NCI-H1105 (cell line): ENCODE measurements at places on chromosomes 4 and X.

DNA sequence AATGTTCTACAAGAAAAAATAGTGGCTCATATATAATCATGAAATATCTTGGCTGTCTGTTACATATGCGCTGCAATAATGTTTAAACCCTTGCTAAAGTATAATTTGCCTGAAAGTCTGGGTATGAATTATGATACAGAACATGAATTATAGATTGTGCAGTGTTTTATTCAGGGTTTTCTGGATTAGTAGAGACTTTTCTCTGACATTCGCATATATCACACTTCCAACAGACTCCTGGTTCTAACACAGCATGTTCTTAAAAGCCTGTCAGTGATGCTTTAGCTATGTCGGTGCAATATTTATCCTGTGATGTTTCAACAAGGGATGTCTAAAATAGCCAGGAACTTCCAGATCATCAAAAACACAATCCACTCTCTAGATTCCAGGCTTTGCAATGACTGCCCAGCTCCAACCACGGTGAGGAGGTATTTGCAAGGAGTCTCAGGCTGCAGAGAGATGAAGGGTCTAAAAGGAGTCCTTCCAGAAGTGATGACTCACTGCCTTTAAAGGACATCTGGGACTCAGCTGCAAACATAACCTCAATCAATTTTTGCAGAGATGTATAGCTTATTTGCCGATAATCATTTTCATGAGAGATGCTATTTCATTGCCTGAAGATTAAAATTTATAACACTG is 69.4 kb downstream of the RWDD4 start:
- no peak for DNase-seq

GRCh38 chrX:69031971-69032391 is 133.3 kb downstream of the PJA1 start:
- no peak for DNase-seq

DNA sequence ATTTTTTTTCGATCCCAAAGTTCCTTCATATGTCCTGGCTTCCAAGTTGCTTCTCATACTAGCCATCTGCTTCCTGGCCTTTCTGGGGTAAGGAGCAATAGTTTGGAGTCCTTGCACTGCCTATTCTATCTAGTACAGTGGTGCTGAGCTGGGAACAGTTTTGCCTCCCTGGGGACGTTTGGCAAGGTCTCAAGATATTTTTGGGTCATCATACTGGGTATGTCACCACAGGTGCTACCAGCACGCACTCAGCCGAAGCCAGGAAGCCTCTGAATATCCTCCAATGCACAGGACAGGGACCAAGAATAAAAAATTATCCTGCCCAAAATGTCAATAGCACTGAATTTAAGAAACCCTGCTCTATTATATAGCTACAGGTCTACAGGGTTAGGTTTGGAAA is 35.4 kb upstream of the TMSB15B start:
- DNase-seq: no peak

- peak; percentile 20 for DNase-seq
These were observed 2.2 kb downstream of the SORCS2 start for GRCh38 chr4:7194251-7195140.

DNA sequence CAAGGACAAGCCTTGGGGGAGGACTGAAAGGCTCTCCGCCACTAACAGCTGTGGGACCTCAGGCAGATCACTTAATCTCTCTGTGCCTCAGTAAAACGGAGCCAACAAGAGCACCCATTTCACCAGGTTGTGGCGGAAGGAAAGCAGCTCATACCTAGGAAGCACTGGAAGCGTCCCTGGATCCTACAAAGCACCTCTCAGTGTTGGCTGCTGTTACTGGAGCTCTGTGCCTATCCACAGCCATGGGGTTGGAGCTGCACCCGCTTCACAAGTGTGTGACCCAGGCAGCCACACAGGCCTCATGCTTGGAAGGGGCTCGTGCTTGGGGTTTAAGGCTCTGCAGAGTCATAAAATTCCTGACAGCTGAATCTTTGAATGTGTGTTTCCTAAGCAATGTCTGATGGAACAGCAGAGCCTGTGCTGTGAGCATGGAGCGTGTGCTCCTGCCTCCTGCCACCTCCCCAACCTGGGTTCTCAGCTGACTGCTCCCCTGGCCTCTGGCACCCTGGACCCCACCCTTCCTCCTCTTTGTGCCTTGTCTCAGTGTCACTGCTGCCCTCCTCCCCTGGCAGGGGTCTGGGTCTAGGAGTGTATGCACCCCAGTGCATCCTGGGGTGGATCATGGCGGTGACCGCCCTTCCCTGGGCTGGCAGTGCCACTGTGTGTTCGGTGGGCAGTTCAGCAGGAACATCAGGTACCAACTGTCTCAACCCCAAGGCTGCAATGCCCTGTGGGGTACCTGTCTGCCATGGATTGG is 14.4 kb upstream of the MAN2B2 start:
- DNase-seq: no peak

DNA sequence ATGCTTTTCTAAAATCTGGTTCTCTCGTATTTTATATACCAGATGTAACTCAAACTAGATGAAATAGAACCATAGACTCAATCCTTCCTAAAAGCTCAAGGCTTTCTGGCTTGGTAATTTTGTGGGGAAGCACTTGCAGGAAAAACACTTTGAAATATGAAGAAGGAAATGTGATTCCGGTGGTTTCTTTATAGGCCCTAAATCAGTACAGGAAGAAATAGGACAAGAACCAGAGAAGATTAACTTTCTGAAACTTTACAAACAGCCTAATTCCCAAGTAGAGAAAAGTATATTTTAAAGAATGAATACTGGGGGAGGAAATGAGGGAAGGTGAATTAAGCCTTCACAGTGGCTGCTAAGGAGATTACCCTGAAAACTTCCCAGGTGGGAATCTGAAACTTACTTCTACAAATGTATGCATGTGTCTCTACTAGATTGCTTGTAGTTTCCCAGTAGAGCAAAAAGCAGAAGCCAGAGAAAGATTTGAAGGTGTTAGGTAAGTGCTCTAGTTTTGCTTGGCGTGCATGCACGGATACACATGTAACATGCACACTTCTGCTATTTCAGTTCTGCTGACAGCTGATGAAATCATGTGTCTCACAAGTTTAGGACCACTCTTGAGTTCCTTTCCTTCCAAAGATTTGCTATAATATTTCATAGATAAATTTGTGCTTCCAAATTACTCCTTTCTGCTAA is 92.1 kb downstream of the AFF1 start:
- DNase-seq: no peak

GRCh38 chrX:17824980-17825379 is 36.1 kb downstream of the RAI2 start:
- DNase-seq: no peak

GRCh38 chrX:85375333-85375738 is 4.1 kb downstream of the POF1B start:
- no peak for DNase-seq

DNA sequence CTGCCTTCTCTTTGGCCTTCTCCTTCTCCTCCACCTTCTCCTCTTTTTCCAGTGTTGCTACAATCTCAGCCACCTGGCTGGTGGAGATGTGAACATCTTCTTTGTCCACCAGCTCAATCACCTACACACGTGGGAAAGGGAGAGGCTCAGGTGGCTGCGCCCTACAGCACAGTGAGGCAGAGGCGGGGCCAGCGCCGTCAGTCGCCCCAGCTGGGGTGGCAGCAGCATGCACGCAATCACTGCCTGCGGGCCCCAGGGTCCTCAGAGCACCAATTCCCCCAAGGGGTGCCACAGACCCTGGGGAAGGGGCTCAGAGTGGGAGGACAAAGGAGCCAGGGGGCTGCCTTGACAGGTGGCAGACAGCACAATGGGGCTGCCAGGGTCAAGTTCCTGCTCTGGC is 21.4 kb downstream of the FGFR3 start:
- DNase-seq: no peak

DNA sequence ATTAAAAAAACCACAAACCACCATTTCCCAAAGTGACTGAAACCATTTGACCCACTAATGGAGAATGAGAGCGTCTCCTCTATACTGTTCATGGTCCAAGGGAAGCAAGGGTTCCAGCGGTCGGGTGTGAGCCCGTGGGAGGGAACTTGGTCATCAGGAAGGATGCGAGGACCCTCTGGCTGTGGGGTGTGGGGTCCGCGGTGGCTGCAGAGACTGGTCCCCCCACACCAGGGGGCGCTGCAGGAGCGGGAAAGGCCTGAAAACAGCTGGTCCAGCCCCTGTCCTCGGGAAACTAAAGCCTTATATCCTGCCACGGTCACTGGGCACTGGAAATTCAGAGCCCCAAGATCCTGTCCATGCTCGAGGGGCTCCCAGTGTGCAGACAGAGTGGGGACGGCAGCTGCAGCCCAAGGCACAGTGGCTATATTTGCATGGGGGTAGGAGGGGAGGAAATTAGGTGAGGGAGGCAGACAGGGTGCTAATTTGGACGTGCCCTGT is 4.3 kb downstream of the BLOC1S4 start:
- peak; percentile 22 for DNase-seq

DNA sequence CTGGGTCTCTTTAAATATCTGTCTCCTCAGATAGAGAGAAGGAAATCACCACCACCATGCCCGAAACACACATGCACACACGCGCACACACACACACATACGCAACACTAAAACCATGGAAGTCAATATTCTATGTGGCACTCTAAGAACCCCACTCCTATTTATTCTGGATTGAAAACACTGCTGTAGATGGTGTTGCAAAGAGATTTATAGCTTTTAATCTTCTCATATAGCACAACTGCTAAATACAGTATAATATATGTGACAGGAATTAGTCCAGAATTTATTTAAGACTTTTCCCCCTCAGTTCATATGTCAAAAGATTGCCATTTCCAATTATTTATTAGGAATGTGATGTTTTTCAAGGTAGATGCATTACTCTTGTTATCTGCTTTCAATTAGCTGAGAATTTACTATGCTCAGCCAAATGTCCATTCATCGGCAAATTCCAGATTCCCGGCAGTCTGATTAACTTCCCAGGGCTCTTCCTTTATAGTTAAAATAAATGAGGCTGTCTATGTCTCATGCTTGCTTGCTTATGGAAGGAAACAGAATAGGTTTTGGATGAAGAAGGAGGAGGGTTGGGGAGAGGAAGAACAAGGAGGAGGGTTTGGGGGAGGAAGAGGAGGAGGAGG is 115.4 kb upstream of the NDP start:
- DNase-seq: no peak

DNA sequence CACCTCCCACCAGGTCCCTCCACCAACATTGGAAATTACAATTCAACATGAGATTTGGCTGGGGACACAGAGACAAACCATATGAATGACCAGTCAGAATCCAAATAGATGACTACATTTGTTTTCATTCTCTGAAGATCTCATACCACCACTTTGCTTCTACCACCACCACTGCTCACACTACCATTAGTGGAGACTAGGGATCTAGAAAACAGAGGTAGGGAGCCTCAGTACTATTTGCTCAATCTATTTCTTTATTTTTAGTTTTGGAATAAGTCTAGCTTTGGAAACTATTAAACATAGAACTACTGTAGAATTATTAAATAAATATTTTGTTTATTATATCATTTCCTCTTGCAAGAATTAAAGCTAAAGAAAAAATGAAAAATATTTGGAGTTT is 727.9 kb downstream of the CCSER1 start:
- DNase-seq: no peak

- no peak for DNase-seq
These were observed 74.9 kb downstream of the METTL14 start for GRCh38 chr4:118760092-118760491.

- DNase-seq: no peak
These were observed 23.9 kb upstream of the CXCL13 start for GRCh38 chr4:77581724-77582123.

GRCh38 chr4:118787844-118788380 is 48.0 kb downstream of the SEC24D start:
- no peak for DNase-seq

- no peak for DNase-seq
These were observed 38.8 kb upstream of the IGFBP7 start for GRCh38 chr4:57148831-57149505.

- no peak for DNase-seq
These were observed 68.9 kb upstream of the BMP2K start for GRCh38 chr4:78707268-78707667.

- no peak for DNase-seq
These were observed 29.3 kb upstream of the HGFAC start for GRCh38 chr4:3412257-3413020.

GRCh38 chrX:154751203-154751668 is 359 bp upstream of the GAB3 start:
- DNase-seq: no peak

DNA sequence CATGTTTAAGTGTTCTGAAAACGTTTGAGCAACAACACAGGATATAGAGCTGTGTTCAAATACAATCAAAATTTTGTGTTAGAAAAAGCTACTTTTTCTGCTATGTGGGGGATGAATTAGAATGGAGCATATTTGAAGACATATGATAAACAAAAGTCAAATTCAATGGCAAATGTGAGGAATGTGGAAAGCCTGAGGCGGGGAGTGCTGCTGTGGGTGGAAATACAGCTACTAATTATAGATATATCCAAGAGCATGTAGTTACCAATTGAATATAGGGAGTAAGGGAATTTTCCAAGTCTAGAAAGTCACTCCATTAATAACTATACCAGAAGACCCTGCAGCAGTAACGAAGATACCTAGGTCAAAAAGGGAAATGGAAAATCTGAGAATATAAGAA is 2370.4 kb upstream of the TENM3 start:
- no peak for DNase-seq

DNA sequence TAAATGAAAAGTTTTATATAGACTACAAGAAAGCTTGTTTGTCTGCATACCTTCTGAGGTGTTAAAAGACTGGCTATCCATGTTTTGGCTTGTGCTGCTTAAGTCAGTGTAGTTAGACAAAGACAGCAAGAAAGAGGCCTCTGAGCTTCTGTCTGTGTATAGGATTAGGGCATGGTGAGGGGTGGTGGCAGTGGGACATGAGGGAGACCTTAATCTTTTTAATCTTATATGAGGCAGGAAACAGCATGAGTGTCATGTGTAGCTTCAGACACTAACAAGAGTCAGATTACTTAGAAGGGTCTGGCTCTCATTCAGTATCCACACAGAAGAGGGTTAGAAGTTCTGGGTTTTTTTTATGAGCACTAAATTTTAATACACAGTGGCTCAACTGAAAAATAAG is 213.3 kb downstream of the GABRG1 start:
- DNase-seq: no peak

DNA sequence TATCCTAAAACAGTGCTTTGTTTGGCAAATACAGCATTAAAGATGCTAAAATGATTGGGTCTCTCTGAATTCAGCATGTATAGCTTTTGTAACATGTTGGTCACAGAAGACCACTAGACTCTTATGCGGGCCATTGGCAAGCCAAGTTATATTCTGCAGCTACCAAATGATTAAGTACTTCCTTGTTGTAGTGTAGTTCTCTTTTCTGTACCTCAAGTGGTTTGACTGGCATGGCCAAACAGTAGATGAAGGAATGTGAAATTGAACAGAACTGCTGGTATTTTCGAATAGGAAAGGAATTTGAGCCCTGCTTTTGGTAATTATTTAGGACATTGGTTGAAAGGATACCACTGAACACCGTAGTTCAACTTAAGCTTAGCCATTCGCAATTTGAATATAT is 193.9 kb upstream of the GPC4 start:
- DNase-seq: no peak

DNA sequence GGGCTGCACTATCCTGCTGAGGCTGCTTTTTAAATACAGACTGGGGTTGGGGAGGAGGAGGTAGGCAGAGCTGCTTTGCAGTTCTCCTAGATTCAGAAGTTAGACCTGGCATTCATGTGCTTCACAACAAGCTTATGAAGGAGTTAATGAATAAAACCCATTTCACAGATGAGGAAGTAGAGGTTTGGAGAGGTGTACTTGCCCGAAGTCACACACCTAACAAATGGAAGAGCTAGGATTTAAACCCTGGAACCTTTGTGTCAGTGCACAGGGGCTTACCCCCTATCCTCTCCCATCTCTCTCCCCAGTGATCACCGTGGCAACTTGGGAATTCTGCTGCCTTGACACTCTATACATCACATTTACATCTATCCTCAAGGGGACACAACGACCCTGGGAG is 3.6 kb upstream of the MTM1 start:
- no peak for DNase-seq

GRCh38 chrX:72569786-72570185 is 2.9 kb downstream of the HDAC8 start:
- DNase-seq: no peak
